ENCODE measurements at places on chromosomes 1 and 21.

DNA sequence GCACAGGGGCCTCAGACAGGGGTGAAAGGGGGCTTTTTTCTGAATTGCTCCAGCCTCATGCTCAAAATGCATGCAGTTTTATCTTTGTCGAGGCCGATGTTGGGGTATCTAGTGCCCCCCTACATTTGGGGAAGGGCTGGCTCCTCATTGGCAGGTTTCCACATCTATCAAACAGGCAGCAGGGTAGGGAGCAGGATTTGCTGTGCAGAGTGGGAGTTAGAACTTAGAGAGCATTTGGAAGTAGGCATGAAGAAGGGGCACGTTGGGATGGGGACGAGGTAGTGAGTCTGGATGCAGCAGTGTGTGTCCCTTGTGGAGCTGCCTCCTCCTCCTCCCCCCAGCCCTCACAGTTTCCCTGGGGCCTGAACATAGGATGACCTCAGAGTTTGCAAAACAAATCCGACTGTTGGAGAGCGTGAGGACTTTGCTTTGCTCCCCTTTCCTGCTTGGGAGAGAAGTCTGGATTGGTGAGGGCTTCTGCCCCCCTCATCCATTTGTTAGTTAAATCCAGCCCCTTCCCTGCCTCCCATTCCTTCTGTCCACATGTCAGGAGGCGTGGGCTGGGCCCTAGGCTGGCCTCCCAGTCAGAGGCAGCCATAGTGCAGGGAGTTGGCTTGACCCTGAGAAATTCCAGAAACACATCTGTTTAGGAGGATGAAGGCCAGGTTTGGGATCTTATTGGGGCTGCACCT, 36.9 kb upstream of the GPR37L1 start:
- DNase-seq = no peak

DNA sequence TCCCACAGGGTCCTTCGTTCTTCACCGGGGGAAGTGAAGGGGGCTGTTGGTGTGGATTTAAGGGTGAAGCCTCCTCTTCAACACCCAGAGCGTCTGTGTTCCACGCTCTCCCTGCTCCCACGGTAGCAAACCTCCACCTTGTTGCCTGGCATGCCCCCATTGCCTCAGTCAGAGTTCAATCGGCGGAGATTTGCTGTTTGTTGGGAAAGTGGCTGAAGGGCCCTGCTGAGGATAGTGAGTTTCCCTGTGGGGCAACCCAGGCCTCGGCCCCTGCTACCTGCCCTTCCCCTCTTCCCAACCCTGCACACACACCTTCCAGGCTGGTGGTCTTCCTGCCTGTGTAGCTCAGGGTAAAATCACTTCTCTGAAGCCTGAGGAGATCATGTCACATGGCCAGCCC, 60.5 kb downstream of the TOR1AIP2 start:
- DNase-seq = no peak

- DNase-seq = no peak
These were observed 60.4 kb downstream of the LEPR start for GRCh38 chr1:65480684-65481405.

- no peak for DNase-seq
These were observed 22.7 kb downstream of the SYT6 start for GRCh38 chr1:114130846-114131525.

- no peak for DNase-seq
These were observed 166.2 kb upstream of the NFIA start for GRCh38 chr1:60916199-60916598.

DNA sequence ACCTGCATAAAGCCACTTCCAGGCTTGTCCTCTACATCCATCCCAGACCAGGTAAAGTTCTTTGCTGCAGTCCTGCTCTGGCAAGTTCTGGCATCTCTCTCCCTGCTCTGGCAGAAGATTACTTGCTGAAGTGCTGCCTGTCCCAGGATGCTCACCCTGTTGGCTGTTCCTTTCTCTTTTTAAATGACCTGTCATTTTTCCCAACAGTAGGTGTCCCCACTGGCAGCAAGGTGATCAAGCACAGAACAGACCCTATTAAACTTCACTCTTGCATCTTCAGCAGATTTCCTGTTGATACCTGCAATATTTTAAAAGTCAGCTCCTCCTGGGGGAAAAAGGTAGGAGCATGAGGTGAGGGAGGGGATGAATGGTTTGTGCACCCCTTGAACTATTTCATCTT, 332.6 kb downstream of the PBX1 start:
- no peak for DNase-seq

DNA sequence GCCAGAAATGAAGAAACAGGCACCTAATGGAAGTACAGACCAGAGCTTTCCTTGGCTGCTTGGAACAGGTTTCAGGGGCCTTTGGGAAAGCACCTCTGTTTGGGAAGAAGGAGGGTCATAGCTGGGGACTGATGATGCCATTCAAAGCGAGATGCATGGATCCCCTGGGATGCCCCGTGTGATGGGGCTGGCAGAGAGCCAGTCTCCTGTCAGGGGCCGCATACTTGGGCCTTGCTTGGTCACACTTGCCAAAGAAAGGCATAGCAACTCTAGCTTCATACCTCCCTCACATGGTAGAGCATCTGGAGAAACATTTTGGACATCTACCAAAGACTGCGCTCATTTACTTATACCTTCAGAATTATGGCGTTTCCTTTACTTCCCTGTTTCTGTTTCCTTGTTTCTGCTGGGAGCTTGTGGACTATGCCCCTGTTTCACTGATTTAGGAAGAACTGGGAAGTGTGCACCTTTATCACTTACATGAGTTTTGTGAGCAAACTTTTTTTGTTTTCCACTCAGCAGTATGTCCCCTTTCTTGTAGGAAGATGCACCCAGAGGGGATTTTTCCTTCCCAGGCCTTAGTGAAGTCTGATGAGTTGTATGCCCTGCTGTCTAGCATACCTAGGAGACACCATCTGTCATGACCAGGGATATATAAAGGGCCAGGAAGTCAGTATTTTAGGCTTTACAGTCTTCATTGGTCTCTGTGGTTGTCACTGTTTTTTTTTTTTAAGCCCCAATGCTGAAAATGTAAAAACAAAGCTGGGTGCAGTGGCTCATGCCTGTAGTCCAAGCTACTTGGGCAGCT, 19.8 kb upstream of the ST3GAL3 start:
- no peak for DNase-seq

DNA sequence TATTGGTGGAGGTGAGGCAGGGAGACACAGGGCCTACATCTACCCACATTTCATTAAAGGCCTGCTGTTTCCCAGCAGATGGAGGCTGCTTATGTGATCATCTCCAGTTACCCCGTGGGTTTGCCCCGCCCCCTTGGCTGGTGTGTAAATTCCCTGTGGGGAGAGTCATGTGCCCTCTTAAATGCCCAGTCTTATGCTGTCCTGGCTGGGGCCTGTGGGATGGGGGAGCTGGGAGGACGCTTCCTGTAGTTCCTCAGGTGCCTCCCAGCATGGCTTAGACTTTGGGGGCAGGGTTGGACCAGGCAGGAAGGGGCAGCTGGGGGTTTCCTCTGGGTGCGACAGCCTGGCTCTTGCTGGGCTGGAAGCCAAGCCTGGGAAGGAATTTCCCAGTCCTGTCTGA, 15.5 kb upstream of the CITED4 start:
- no peak for DNase-seq

GRCh38 chr21:26982767-26983166, 15.9 kb upstream of the ADAMTS5 start:
- DNase-seq = no peak

DNA sequence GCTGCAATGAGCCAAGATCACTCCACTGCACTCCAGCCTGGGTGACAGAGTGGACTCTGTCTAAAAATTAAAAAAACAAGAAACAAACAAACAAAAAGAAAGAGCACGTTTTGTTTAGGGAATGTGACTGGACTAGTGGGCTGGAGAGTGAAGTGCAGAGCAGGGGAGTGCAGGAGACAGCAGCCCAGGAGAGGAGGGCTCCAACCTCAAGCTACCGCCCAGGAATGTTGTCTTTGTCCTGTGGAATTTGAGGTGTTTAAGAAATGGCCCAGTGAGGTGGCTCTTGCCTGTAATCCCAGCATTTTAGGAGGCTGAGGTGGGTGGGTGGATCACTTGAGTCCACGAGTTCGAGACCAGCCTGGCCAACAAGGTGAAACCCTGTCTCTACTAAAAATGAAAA, 42.4 kb upstream of the MTF2 start:
- no peak for DNase-seq

GRCh38 chr1:214917081-214917635, 165.4 kb upstream of the KCNK2 start:
- no peak for DNase-seq

DNA sequence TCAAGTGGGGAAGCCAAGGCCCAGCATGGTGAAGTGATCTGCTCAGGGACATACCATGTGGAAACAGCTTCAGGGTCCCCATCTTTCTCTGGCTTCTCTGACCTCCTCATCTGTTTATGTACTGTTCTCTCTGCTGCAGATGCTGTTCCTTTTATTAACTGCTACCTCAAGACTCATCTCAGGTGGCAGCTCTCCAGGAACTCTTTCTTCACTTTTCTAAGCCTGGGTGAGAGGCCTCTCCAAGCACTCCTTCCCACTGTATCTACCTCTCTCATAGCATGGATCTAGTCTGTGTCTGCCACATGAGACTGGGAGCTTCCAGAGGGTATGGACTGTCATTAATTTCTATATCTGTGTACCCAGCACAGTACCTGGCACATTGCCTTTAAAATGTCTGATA, 73.4 kb upstream of the PPM1J start:
- no peak for DNase-seq

GRCh38 chr1:69527273-69527672, 40.4 kb upstream of the LRRC7 start:
- DNase-seq = no peak

- DNase-seq = no peak
These were observed 3.8 kb upstream of the KTI12 start for GRCh38 chr1:52037402-52037814.

DNA sequence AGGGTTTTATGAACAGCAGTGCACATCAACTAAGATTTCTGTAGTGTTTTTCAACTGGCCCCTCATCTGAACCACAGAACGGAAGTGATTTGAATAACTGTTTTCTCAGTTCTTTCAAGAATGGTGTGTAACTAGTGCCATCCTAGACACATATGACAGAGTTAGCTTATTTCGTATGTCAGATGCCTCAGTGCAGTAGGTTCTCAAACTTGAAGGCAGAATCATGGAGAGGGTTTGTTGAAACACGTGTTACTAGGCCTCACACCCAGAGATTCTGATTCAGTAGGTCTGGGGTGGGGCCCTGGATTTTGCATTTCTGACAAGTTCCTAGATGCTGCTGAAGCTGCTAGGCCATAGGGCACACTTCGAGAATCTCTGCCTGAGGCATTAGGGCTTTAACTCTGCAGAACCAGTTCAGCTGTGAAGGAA, 49.0 kb downstream of the SCCPDH start:
- peak; percentile 78 for DNase-seq

GRCh38 chr21:36297938-36298572, 21.9 kb upstream of the MORC3 start:
- DNase-seq = peak; percentile 81

DNA sequence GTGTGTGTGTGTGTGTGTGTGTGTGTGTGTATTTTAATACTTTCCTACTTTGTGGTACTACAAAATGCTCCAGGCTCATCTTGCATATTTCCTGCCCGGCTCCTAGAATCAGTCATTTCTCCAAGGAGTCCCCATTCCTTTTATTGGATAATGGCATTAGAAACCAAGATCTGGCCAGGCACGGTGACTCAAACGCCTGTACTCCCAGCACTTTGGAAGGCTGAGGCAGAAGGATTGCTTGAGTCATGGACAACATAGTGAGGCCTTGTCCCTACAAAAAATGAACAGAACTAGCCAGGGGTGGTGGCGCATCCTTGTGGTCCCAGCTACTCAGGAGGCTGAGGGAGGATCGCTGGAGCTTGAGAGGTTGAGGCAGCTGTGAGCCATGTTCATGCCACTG, 20.3 kb downstream of the EPB41 start:
- DNase-seq = no peak

DNA sequence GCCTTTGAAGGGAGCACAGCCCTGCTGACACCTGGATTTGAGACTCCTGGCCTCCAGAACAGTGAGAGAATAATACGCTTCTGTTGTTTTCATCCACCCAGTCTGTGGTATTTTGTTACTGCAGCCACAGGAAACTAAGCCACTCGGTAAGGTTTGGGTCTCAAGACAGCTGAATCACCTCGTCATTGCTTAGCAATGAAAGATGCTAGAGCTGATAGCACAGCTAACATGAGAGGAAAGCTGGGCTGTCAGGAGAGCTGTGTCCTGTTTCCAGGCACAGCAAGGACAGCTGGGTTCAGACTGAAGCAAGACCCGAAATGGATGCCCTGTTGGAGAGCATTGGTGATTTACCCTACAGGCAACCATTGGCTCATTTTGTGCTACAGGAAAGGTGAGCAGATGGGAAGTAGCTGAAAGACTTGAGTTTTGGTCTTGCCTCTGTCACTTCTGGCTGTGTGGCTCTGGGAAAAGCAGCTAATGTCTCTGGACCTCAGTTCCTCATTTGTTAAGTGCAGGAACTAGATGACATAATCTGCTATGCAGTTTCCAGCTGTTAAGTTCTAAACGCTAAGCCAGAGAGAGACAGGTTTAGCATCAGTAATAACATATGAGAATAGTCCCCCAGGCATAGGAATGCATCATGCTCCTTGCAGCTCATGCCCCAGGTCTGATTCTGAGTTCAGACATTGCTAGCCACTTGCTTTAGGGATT, 58.0 kb downstream of the CLIC6 start:
- no peak for DNase-seq

- DNase-seq = no peak
These were observed 456 bp downstream of the TOMM40L start for GRCh38 chr1:161226320-161226711.

GRCh38 chr1:200642481-200642880, 21.9 kb upstream of the KIF14 start:
- DNase-seq = no peak

DNA sequence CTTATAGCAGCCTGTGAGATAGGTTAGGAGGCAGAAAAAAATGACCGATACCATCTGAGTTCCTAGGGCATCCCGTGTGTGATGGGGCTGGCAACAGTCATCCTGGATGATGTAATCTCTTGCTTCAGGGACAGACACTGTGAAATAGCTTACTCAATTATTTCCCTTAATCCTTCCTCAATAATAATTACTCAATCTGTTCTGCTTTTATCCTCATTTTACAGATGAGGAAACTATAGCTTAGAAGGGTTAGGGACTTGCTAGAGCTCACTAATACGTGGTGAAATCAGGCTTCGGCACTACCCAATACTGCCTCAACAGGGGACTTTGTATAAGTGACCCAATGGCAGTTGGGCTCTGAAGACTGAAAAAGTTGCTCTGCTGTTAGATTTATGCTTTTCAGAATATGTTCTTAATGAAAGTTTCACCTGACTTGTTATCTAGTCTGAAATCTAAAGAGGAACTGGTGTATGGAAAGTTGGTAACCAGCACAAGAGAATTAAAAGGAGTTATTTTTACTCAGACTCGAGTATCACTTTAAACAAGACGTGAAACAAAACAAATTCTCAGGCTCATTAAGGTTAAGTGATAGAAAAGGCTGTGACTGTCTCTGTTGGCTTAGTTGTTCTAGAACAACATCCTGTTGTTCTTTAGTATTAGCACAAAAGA, 14.4 kb downstream of the CD55 start:
- peak; percentile 24 for DNase-seq

GRCh38 chr1:157198619-157199420, 60.6 kb upstream of the ETV3 start:
- no peak for DNase-seq

DNA sequence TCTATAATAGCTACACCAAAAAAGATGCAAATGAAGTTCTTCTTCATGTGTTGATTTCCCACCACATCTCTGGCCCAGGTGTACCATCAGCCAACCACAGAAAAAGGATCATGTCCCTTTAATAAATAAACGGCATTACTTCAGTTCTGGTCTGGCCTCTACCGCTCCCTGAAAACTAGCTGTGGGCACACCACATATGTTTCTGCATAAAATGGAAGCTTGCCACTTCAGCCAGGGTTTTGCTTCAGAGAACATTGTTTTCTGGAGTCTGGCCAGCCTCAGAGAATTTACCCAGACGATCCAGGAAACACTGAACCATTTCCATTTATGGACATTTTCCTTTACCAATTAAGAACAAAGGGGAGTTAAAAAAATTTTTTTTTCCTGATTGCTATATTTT, 5.8 kb upstream of the LAMC2 start:
- DNase-seq = no peak

Data from Jurkat, Clone E6-1 (cell line).